ENCODE measurements at places on chromosomes 5 and 9. TPM values are rescaled to one million over a fixed set of nuclear protein-coding genes. Genes with fewer than 3 reads are reported as not detected.

DNA sequence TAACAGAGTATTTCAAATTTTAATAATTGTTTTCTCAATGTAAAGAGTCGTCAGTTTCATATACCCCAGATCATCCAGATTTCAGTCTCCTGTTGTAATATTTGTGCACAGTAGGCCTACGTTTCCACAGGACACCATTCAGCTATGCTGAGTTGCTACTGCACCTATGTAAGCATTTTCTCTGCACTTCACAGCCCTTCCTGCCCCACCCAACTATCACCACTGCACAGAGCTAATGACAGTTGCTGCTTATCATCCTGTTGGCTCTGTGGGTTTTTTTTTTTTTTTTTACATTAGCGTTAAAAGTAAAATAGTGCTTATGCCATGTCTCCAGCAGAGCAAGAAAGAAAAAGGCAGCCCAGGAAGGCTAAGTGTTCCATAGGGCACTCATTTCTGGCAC is 5.9 kb upstream of the PRKACG start:
- H3K4me3 ChIP-seq: no peak overlapping the region
- H3K4me1 ChIP-seq: peaks cover 23% of the 10 kb centered on the region
- no peak overlapping the region for H3K27ac ChIP-seq

DNA sequence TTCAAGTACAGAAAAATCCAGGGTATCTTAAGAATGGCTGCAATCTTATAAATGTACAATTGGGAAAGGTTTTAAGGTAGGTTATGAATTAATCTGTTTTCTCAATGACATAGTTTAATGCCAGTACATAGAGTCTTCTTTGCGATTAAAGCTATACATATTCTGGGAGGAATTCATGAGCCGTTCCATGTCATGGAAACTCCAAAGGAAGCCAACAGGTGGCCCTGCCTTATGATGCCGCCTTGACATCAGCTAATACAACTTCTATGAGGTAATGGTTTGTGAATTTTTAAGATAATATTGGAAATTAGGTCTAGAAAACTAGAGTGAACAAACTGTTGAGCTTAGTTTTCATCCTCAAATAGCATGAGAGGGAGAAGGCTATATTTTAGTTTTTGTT is 713.4 kb downstream of the EFNA5 start:
- H3K4me3 ChIP-seq: no peak overlapping the region
- no peak for DNase-seq
- no peaks in the 10 kb centered on the region for H3K27me3 ChIP-seq
- no peak overlapping the region for H3K27ac ChIP-seq

- H3K4me1 ChIP-seq: no peaks in the 10 kb centered on the region
- no peak overlapping the region for H3K27ac ChIP-seq
- H3K4me3 ChIP-seq: no peak overlapping the region
- DNase-seq: no peak
- H3K36me3 ChIP-seq: no peaks in the 10 kb centered on the region
Observed at GRCh38 chr9:12464910-12465512, 228.2 kb upstream of the TYRP1 start.

Gene MYO10
- 0.27 TPM for total RNA-seq

Gene C5orf22
- total RNA-seq: 25.5 TPM

Gene STOM
- total RNA-seq: 37.7 TPM
